ENCODE measurements at places on chromosomes 7 and 10. TPM values are rescaled to one million over a fixed set of nuclear protein-coding genes. Genes with fewer than 3 reads are reported as not detected.

Gene NKX1-2
- total RNA-seq, result 57.8 TPM

Gene GHRHR
- total RNA-seq, result 2.7 TPM

Gene SMO
- total RNA-seq, result 44.9 TPM

Gene GIMAP4
- not detected for total RNA-seq

Gene SUGCT
- 4.3 TPM for total RNA-seq

Gene CCL24
- not detected for total RNA-seq

Gene HKDC1
- total RNA-seq, result 0.03 TPM

Gene SFTPA1
- total RNA-seq, result not detected

Gene MALRD1
- not detected for total RNA-seq

Gene IFIT3
- 0.45 TPM for total RNA-seq

Gene FAM221A
- 16.6 TPM for total RNA-seq

Gene PKD2L1
- not detected for total RNA-seq

Gene GRID2IP
- 0.33 TPM for total RNA-seq

Gene CCDC71L
- total RNA-seq, result 33.8 TPM

Gene CYP26C1
- 0.26 TPM for total RNA-seq

Gene CPSF4
- total RNA-seq, result 95.1 TPM

Gene KLF6
- total RNA-seq, result 9.8 TPM

Gene SUMF2
- 109 TPM for total RNA-seq

Gene CALCR
- 4.0 TPM for total RNA-seq

Gene LRRC18
- total RNA-seq, result not detected

Gene LIPM
- not detected for total RNA-seq

Gene LRRC61
- total RNA-seq, result 38.3 TPM

Gene SOSTDC1
- not detected for total RNA-seq

Gene MBLAC1
- 1.1 TPM for total RNA-seq

Gene DBNL
- total RNA-seq, result 43.0 TPM

Gene CLCN1
- 0.11 TPM for total RNA-seq

Gene OR2A1
- total RNA-seq, result not detected

Gene AGAP4
- total RNA-seq, result 16.7 TPM

Gene UBN2
- 6.5 TPM for total RNA-seq

Gene SYT15B
- total RNA-seq, result not detected

Gene LHFPL3
- not detected for total RNA-seq

Gene SLC25A13
- 73.6 TPM for total RNA-seq

Gene ADAM8
- 1.3 TPM for total RNA-seq

Gene SLC13A1
- total RNA-seq, result not detected

Gene CCL26
- total RNA-seq, result 2.6 TPM

Gene ITGB8
- total RNA-seq, result 2.2 TPM

Gene ADAM22
- 4.8 TPM for total RNA-seq

Gene BRI3
- 32.8 TPM for total RNA-seq

Gene SPDYE6
- not detected for total RNA-seq

Gene TET1
- 47.6 TPM for total RNA-seq

Gene TMEM176A
- not detected for total RNA-seq

Gene RAPGEF5
- 5.5 TPM for total RNA-seq

Gene CDNF
- total RNA-seq, result 0.28 TPM

Gene LIPJ
- total RNA-seq, result not detected

Gene EPDR1
- total RNA-seq, result 8.3 TPM

Gene SLIT1
- 0.28 TPM for total RNA-seq

Gene ADRA2A
- 4.3 TPM for total RNA-seq

Gene GPR37
- 20.0 TPM for total RNA-seq

Gene ADAMTS14
- 2.4 TPM for total RNA-seq

Gene TUBB8
- 2.5 TPM for total RNA-seq

Gene DMBT1
- total RNA-seq, result 0.10 TPM

Gene EBF3
- 1.4 TPM for total RNA-seq

Gene COL13A1
- 16.6 TPM for total RNA-seq

Gene KEL
- total RNA-seq, result 7.7 TPM
